ENCODE measurements at places on chromosomes 6 and 20. TPM values are rescaled to one million over a fixed set of nuclear protein-coding genes. Genes with fewer than 3 reads are reported as not detected.

DEFB112 gene
- total RNA-seq = not detected

ENPP3 gene
- 0.26 TPM for total RNA-seq

E2F3 gene
- total RNA-seq = 3.1 TPM

DZANK1 gene
- total RNA-seq = 0.83 TPM

RSPH9 gene
- 1.5 TPM for total RNA-seq

UTRN gene
- 93.2 TPM for total RNA-seq

JAG1 gene
- total RNA-seq = 34.2 TPM

HTR1B gene
- not detected for total RNA-seq

NKAIN2 gene
- total RNA-seq = not detected

NHSL1 gene
- total RNA-seq = 10.6 TPM

CLPSL1 gene
- total RNA-seq = not detected

ID1 gene
- 27.4 TPM for total RNA-seq

ESR1 gene
- total RNA-seq = 0.50 TPM

NRSN1 gene
- not detected for total RNA-seq

OTOR gene
- not detected for total RNA-seq

TFAP2D gene
- not detected for total RNA-seq

CRIP3 gene
- 0.26 TPM for total RNA-seq

VGLL2 gene
- not detected for total RNA-seq

SLC22A2 gene
- total RNA-seq = not detected

KHDRBS2 gene
- total RNA-seq = not detected

TNF gene
- total RNA-seq = not detected

ANKRD66 gene
- total RNA-seq = not detected

DYNLT2 gene
- 1.0 TPM for total RNA-seq

GABRR2 gene
- total RNA-seq = 0.26 TPM

PAK5 gene
- not detected for total RNA-seq

BTN1A1 gene
- not detected for total RNA-seq

SLC2A10 gene
- total RNA-seq = 42.1 TPM

KCNK16 gene
- not detected for total RNA-seq

RBPJL gene
- total RNA-seq = not detected

SIRPB2 gene
- not detected for total RNA-seq

LY6G6C gene
- total RNA-seq = not detected

C2 gene
- 27.2 TPM for total RNA-seq

PI3 gene
- total RNA-seq = not detected

FANCE gene
- total RNA-seq = 10.7 TPM

VSTM2L gene
- total RNA-seq = 1.5 TPM

SPAG4 gene
- total RNA-seq = 8.5 TPM

F13A1 gene
- total RNA-seq = under 0.01 TPM

ZSCAN23 gene
- total RNA-seq = 5.1 TPM

PPP1R14C gene
- total RNA-seq = 0.17 TPM

HMGN3 gene
- 28.5 TPM for total RNA-seq

ADGB gene
- not detected for total RNA-seq

RWDD1 gene
- 22.8 TPM for total RNA-seq

PDE10A gene
- total RNA-seq = under 0.01 TPM
